Fibroblast of skin of abdomen (primary cell): ENCODE measurements at places on chromosomes 5 and 9.

DNA sequence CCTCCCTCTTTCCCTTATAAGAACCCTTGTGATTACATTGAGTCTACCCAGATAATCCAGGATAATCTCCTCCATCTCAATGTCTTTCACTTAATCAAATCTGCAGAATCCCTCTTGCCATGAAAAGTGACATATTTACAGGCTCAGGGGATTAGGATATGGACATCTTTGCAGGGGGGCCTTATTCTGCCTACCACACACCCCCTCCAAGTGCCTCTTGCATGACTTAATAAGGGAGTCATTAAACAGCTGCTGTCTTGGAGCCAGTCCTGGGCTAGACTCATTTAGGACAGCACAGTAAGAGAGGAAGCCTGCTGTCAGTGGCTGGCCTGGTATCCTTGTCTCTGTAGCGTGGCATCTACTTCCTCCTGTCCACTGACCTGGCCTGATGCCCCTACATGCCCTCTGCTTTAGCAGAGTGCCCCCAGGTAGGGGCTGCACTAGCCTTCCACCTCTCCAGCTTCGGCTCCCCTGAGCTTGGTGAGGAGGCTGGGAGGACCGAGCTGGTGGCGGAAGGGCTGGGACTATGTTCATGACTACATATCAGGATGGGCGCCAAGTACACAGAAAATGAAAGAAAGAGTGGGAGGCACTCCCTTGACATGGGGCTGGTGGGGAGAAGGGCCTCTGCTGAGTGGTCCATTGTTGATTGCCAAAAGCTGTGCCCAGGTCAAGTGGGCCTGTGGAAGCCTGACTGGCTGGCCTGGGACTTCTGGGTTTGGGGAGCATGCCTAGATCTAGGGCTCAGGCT lies 17.2 kb downstream of the ENHO start:
- no peak for DNase-seq

GRCh38 chr5:115843444-115844130 lies 1.9 kb downstream of the AP3S1 start:
- DNase-seq = no peak

GRCh38 chr9:99823681-99824377 lies 2.1 kb downstream of the NR4A3 start:
- DNase-seq = no peak

DNA sequence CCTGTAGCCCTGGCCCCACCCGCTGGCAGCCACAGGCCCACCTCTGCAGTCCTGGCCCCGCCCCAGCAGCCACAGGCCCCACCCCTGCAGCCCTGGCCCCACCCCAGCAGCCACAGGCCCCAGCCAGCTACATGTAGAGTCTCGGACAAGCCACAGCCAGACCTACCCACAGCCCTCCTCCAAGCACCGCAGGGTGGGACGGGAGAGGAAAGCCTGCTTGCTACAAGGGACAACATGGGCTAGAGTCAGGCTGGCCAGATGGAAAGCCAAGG lies 49.5 kb upstream of the SARDH start:
- peak; percentile 6 for DNase-seq

GRCh38 chr9:85331626-85332025 lies 410.1 kb downstream of the AGTPBP1 start:
- DNase-seq = no peak

- DNase-seq = no peak
Observed at GRCh38 chr5:134003064-134003816, 1.5 kb downstream of the VDAC1 start.

- no peak for DNase-seq
Observed at GRCh38 chr9:38286766-38287165, 105.7 kb upstream of the ALDH1B1 start.

- no peak for DNase-seq
Observed at GRCh38 chr5:132830436-132831094, at the start of gene SHROOM1. TSS of gene SHROOM1 (minus strand) at chr5:132830647. CDS start at chr5:132826140, 4,507 bp downstream.

DNA sequence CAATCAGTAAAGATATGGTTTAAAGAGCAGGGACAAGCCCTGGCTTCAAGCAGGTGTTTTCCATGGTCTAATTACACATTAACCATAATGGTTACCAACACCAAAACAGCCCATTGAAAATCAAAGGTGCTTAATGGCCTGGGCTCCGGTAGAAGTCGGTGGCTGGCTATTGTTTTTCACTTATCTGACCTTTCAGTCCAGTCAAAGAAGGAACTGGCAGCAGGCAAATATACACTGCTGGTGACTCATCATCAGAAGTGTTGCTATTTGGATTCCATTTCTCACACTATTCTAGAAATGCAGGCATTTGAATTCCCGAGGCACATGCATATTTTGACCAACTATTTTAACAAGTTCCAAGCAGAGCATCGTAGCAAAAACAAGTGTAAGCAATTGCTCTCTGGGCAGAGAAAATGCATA lies 26.3 kb upstream of the GABRP start:
- DNase-seq = peak; percentile 7

GRCh38 chr9:33748633-33749304 lies 46.6 kb upstream of the PRSS3 start:
- DNase-seq = no peak

DNA sequence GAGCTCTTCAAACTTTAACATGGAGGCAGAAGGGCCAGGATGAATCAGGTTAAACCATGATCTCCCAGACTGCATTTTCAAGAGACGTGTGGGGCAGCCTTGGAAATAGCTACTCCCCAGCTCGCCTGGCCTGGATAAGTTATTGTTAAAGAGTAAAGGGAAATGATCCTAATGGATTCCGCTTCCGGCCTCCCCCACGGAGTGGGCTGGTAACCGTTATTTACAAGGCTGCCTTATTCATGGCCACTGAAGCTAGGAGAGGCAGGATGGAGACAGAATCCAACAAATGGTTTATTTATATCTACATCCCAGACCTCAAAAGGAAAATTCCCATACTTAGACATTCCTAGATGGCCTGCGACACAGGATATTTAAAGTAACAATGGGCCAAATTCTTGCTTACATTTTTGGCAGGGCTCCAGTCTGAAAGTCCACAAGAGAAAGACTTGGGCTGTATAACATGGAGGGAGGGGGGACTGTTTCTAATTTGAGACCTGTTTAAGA lies 27.9 kb downstream of the SPRY4 start:
- peak; percentile 92 for DNase-seq

GRCh38 chr5:115028557-115028956 lies 141.2 kb downstream of the TRIM36 start:
- no peak for DNase-seq

DNA sequence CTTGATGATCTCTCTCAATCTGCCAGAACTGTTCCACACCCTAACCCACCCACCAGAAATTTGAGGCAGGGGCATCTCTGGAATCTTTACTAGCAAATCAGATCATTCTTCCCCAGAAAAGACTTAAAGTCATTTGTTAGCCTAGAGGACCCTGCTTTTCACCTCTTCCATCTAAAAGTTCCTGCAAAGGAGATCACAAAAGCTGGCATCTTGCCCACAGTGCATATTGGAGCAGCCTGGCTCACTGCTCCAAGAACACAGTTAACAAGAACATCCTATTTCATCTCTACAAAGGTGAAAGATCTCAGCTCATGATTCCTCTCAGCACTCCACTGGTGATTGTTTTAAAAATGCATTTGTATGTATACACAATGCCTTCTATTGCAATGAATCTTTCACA lies 36.3 kb downstream of the GABRP start:
- no peak for DNase-seq

GRCh38 chr9:122684851-122685250 lies 9.9 kb downstream of the OR1L3 start:
- no peak for DNase-seq

GRCh38 chr5:53319315-53319714 lies 161.1 kb upstream of the FST start:
- no peak for DNase-seq

DNA sequence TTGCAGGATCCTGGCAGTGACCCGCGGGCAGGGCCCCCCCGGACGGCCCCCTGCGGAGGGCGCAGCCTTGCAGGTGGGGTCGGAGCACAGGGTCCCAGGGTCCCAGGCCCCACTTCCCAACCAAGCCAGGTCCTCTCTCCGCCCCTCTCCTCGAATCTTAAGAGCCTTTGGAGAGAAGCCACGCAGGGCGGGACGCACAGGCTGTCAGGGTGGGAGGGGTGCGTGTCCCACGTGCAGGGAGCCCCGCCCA lies 18.4 kb upstream of the EGFL7 start:
- peak; percentile 46 for DNase-seq

- peak; percentile 3 for DNase-seq
Observed at GRCh38 chr5:107668154-107669095, 2.3 kb downstream of the EFNA5 start.

GRCh38 chr5:32953694-32954093 lies 242.6 kb downstream of the NPR3 start:
- DNase-seq = no peak

GRCh38 chr5:148620696-148621095 lies 33.6 kb downstream of the HTR4 start:
- no peak for DNase-seq

DNA sequence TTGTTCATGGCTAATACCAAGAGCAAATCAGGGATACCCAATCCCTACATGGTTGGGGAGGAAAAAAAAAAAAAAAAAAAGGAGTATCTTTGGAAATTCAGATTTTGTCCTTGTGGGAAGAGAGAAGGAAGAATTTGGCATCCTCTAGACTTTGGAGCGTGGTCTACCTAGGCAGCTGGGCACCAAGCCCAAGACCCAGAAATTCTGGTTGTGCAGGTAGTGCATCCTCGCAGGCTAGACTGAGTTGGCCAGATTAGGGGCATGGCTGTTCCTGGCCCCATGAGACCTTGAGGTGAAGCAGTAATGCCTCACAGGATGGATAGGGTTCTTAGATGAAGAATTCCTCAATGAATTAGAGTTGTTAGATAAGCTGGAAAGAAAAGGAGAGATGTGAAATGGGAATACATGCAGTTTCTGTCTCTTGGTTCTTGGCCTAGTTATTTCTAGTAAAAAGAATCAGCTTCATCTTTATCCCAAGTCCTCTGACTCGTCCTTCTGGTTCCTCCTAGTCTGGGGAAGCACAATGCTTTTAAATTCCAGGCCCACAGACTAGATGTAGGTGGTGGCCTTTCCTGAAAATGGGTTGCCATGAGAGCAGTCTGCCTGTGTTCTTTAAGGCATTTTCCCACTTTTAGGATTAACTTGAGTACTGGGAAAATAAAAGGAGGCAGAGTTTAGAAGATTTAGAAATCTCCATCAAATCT lies 140.5 kb upstream of the RUSC2 start:
- no peak for DNase-seq

GRCh38 chr9:88810826-88811225 lies 180.4 kb upstream of the S1PR3 start:
- no peak for DNase-seq

GRCh38 chr9:126763130-126763764 lies 41.6 kb upstream of the ZBTB43 start:
- no peak for DNase-seq

- peak; percentile 22 for DNase-seq
Observed at GRCh38 chr5:125450771-125451170, 704.3 kb upstream of the ZNF608 start.

DNA sequence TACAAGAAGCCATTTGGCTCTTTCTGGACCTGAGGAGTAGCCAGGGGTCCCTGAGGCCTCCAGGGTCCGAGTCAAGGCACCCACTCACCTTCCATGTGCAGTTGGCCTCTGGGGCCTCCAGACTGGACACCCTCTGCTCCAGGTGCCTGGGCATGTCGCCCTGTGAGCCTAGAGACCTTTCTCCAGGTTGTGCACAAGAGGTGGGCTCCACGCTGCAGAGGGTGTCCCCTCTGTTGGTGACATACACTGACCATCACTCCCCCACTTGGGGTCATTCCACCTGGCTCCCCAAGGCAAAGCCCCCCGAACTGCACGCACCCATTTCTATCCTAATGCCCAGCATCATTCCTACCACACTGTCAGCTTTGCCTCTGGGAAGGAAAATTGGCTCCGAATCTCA lies 48.8 kb downstream of the RASGEF1C start:
- DNase-seq = no peak

DNA sequence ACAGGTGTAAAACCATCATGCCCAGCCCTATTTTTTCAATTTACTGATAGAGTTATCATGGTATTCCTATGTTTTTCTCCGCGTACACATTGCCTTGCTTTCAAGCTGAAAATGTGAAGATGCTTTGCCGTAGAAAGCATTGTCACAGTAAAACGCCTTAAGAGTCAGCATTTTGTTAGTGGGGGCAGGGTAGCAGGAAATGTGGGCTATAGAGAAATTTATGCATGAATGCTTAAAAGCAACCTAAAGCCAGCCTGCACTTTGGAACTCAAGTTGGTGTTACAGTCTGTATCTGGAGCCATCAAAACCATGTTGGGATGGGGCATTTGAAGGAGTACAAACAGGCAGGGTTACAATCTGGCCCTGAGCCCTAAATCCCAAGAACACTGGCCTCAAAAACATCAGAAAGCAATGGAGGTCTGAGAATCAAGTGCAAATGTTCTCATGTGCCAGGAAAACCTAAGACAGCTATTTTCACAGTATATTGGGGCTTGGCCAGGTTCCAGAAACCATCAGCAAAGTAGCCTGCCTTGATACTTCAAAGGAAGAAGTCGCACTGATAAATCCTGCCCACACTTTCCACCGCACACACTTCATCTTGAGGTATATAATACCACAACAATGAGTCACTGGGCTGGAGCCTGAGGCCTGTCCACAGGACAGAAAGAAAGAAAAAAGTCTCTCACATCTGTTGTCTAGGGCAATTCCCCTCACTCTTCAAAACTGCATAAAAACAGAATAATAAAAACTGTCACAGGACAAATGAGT lies 313.8 kb downstream of the ENC1 start:
- DNase-seq = peak; percentile 99

- DNase-seq = peak; percentile 13
Observed at GRCh38 chr5:96936431-96937320, 796 bp downstream of the LNPEP start.

DNA sequence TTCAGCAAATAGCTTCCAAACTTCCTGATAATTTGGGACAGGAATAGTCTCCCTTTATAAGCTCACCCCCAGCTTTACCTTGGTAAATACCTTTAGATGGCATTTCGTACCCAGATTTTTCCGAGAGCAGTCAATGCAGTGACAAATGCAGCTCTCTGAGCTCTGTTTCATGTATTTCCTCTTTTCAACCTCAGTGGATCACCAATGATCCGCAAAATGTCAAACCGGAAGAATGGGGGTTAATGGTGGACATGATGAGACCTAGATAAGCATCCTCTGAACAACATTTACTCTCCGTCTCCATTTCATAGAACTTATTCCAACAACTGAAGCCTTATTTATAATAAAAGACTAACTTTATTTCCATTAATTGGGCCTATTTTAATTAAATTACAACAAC lies 227.3 kb downstream of the MCTP1 start:
- DNase-seq = no peak

- DNase-seq = no peak
Observed at GRCh38 chr5:156407251-156407650, 80.3 kb downstream of the SGCD start.
